ENCODE measurements at places on chromosomes 6 and 20.
A peak's percentile ranks its signal among the peaks of the same experiment; 100 is the strongest.

- no peak for DNase-seq
Observed at GRCh38 chr20:50506270-50506579, 4.0 kb upstream of the PTPN1 start.

- DNase-seq: no peak
Observed at GRCh38 chr6:52271852-52272460, 12.6 kb downstream of the MCM3 start.

DNA sequence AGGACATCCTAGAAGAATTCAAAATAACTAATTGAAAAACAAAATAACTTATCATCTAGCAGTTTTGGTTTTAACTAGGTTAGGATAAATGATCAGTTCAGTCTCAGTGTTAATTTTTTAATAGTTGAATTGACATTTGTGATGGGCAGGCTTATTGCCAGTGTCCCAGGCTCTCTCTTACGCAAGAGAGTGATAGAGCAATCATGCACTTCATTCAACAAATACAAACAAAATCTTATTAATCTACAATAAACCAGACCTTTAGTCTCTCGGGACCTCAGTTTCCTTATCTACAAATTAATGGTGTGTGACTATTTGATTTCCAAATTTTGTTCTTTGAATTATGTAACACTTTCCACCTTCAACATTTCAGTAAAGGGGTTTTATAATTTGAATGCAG lies 385.9 kb upstream of the JAG1 start:
- DNase-seq: no peak

GRCh38 chr20:63580796-63581461 lies 6.9 kb upstream of the HELZ2 start:
- DNase-seq: peak; percentile 67

DNA sequence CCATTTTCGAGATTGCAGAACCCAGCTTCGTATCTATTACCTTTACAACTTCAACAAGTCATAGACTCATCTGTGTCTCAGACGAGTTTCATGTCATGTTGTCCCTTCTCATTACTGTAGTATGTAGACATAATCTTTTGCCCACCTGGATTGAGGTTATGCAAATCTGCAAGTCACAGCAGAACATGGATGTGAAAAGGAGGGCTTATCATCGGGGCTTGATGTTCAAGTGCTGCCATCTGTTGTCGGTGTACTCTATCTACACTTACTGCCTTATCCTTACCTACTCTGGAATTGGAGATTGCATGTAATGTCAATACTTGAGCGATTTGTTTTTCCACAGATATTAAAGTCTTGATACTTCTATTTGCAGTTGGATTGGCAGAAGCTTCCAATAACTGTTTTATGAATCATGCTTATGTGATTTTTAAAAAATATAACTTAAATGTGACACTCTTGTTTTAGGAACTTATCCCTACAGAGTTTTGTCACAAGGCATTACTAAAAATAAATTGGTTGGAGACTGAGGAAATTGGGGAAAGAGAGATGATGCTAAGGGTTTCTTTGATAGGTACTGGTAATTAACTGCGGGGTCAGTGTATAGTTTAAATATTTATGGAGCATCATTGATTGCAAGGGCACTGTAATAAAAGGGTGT lies 3.0 kb upstream of the GOPC start:
- DNase-seq: peak; percentile 83

DNA sequence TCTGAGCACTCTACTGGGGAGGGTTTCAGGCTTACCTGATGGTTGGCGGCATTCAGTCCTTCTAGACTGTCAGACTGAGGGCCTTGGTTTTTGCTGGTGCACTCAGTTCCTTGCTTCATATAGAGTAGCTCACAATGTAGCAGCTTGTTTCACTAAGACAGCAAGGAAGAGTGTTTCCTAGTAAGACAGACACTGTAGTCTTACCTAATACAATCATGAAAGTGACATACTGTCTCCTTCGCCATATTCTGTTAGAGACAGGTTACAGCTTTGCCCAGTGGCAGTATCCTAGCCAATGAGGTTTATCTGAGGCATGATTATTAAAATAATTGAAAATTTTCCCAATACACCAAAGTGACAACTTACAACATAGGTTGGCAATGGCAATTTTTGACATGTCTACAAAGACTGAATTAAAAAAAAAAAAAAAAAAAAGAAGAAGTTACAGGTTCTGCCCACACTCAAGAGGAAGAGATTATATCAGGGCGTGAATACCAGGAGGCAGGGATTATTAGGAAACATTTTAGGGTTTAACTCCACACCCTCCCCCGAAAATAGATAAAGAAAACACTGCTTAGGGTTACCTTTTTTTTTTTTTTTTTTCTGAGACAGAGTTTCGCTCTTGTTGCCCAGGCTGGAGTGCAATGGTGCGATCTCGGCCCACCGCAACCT lies 66.8 kb downstream of the SCAND1 start:
- no peak for DNase-seq

- peak; percentile 5 for DNase-seq
Observed at GRCh38 chr6:69647726-69648125, 149.1 kb downstream of the LMBRD1 start.

GRCh38 chr6:90284236-90285041 lies 12.2 kb downstream of the BACH2 start:
- DNase-seq: peak; percentile 95

DNA sequence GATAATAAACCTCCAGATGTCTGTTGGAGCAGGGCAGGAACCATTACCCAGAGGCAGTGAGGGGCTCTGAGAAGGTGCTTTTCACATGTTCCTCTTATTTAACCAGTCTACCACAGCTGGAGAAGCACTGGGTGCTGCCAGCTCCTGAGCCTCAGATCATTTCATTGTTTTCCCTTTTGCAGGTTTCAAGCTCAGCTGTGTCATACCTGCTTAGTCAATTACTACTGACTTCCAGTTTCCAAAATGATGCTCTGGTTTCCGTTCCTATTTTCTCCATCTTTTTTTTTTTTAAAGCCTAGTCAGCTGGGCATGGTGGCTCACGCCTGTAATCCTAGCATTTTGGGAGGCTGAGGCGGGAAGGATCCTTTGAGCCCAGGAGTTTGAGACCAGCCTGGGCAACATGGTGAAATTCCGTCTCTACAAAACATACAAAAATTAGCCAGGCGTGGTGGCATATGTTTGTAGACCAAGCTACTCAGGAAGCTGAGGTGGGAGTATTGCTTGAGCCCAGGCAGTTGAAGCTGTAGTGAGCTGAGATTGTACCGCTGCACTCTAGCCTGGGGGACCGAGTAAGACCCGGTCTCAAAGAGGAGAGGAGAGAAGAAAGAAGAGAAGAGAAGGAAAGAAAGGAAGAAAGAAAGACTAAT lies 6.7 kb downstream of the FLOT1 start:
- DNase-seq: no peak

- peak; percentile 84 for DNase-seq
Observed at GRCh38 chr20:37534401-37535157, 6.9 kb upstream of the BLCAP start.

- DNase-seq: no peak
Observed at GRCh38 chr6:44123544-44123943, 3.7 kb downstream of the MRPL14 start.

GRCh38 chr6:144087789-144088426 lies 7.5 kb downstream of the SF3B5 start:
- DNase-seq: no peak

- peak; percentile 70 for DNase-seq
Observed at GRCh38 chr6:21596145-21596948, 2.8 kb downstream of the SOX4 start.

DNA sequence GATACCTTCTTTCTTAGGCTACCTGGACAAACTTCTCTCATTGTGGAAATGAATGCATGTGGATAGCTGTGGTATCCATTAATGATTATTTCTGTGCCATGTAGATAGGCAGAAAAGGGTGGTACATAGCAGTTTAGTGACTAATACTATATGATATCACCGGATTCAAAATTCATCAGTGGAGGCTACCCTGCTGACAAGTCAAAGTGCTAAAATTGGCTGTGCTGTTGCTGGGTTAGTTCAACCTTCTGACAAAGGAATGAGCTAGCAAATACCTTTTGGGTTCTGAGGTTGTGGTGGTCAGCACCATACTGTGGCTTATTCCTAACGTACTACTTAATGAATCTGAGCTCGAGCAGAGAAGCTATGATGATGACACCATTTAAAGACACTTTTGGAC lies 109.1 kb downstream of the TFAP2B start:
- DNase-seq: peak; percentile 29

DNA sequence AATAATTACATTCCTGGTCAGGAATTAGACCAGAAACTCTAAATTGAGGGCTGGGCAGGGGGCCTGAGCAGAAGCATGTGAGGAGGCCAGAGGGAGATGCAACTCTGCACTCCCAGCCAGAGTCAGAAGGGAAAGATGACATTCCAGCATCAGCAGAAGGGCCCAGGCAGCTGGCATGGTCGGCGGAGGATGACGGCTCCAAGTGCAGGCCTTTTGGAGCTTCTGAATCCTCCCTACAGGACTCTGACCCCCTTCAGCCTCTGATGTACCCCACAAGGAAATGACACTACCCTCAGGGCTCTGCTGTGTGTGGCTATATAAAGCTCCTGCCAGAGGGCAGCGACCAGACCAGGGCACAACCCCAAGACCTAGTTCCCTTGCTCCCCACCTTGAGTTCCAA lies 1.9 kb downstream of the LRFN2 start:
- no peak for DNase-seq

- DNase-seq: no peak
Observed at GRCh38 chr6:63487103-63487813, 85.0 kb upstream of the LOC128125822 start.

DNA sequence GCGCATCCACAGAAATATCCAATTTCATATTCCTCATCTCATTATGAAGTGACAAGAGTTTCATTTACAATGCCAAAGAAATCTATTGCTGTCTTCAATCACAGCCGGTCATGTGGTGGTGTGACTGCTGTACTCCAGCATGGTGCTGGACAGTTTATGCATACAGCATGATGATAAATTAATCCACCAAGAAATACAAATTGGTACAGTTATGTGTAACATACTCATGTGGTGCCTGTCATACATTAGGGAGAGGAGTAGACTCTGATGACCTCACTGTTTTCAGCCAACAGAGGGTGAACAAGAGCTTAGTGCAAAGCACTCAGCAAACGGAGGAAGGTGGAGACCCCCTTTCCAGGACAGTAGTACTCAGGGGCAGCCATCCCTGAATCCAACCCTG lies 178.4 kb upstream of the SYNDIG1 start:
- DNase-seq: no peak

DNA sequence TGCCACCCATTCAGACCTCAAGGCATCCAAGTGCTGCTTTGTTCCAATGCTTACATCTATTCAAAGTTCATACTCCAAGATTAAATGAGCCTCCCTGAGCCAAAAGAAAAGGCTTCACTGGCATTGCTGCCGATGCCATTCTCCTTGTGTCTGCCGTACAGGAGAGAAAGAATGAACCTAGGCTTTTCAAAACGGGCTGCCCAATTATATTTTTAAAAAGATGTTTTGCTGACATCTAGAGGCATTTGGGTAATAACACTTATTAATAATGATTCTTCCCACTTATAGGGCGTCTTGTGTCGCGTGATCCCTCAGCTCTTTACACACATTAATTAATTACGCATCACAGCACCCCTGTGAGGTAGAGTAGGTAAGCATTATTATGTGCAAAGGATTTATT lies 545.6 kb downstream of the PKHD1 start:
- peak; percentile 3 for DNase-seq

DNA sequence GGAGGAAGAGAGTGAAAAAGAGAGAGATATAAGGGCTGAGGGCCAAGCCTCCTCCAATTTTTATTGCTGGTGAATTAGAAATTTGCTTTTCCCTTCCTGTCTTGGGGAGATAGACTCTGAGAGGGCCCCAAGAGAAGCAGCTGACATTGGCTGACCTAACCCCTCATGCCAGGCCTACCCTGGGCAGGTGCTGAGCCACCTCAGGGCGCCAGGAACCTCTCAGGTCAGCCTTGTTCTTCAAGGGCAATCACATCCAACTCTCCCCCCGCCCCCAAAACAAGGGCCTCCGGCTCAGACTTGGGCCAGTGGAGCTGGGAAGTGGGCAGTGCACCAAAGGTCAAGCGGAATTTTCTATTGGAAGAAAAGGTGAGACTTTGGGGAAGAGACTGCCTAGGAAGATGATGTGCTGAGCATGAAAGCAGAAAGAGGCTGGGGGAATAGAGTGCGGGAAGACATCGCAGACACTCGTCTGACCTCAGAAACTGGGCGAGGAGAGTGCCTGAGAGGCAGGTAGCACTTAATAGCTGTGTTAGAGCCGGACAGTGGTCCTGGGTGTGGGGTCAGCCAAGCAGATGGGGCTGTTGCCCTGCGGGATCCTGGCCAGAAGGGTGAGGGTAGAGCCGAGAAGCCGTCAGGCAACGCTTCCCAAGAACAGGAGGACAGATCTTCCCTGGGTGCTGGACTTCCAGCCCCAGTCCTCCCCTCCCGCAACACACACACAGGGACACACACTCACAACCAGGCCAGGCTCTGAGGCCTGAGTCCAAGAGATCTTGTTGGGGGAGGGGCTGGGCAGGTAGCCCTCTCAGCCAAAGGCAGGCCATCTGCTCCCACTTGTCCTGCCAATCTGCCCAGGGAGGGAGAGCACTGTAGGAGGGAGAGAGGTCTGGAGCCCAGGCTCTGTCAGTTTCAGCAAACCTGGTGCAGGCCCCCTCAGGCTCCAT lies 3.7 kb upstream of the FASTKD5 start:
- no peak for DNase-seq

GRCh38 chr20:13396826-13397225 lies 175.8 kb downstream of the ISM1 start:
- no peak for DNase-seq
